CD4-positive, alpha-beta T cell treated with Interleukin-1 beta for 1 hour (primary cell): ENCODE measurements at places on chromosomes 2 and 18.

GRCh38 chr2:235332240-235332890 is 161.5 kb upstream of the AGAP1 start:
- no peak for DNase-seq

GRCh38 chr2:36611316-36611990 is 13.5 kb upstream of the FEZ2 start:
- no peak for DNase-seq

DNA sequence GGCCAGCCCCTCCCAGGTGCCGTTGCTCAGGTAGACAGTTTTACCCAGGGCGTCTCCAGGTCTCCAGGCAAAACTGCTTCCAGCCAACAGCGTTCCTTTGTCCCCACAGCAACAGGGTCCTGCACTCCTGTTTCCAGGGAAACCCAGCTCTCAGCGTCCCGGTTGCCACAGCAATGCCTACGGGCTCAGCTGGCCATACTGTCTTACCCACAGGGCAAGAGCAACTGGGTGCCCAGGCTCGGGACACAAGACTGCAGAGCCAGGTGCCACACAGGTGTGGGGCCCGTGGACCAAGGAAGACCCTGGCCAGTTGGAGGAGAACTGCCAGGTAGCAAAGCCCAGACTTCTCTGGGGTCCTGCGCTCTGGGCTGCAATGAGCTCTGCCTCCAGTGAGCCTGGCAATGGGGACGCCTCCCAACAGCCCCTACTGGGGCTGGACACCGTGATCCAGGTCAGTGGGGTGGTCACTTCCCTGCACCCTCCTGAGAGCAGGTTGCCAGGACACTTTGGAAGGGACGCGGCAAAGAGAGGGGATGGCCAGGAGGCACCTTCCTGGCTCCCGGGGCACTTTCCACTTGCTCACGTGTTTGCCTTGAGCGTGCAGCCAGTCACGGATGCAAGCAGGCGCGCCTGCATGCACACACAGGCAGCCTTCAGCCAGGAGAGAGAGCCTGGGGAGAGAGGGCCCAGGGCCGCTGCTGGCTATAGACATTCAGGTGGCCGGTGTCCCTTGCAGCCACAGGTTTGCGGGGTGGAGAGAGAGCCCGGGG is at the start of gene CROCC2:
Gene CROCC2 (plus strand): TSS at position 196 of the 770 bp plus-strand sequence. CDS start 178 bp downstream, at position 374.
- DNase-seq = no peak

- no peak for DNase-seq
These were observed 31.5 kb downstream of the EPB41L5 start for GRCh38 chr2:120044336-120044735.

- DNase-seq = no peak
These were observed 854.6 kb downstream of the RNF144A start for GRCh38 chr2:7771781-7772180.

GRCh38 chr2:43461453-43462073 is 134.3 kb downstream of the THADA start:
- no peak for DNase-seq

- DNase-seq = no peak
These were observed 178.5 kb downstream of the ACTR3 start for GRCh38 chr2:114068438-114068837.

- no peak for DNase-seq
These were observed 71.2 kb upstream of the ZNF236 start for GRCh38 chr18:76750917-76751890.

DNA sequence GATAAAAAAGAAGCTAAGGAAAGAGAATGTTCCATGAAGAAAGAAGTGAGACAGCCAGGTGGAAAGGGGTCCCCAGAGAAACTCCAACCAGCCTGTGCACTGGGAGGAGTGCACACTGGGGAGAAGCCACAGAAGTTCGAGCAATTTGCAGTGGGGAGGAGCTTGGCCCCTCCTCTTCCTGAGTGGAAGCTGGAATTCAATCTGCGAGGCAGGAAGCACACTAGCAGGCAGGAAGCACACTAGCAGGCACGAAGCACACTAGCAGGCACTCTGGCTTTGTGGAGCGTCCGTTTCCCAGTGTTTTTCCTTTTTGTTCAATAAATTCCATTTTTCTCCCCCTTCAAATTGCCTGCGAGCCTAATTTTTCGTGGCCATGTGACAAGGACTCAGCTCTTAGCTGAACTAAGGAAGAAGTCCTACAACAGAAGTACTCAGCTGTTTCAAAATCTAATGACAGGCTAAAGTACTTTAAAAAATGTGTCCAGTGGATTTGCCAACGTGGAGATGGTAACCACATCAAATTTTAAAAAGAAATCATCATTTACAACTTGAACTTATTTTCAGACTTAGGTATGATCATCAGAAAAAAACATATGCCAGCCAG is 21.4 kb upstream of the SPIRE1 start:
- DNase-seq = no peak

- no peak for DNase-seq
These were observed 719.7 kb upstream of the ACVR2A start for GRCh38 chr2:147125145-147125544.

DNA sequence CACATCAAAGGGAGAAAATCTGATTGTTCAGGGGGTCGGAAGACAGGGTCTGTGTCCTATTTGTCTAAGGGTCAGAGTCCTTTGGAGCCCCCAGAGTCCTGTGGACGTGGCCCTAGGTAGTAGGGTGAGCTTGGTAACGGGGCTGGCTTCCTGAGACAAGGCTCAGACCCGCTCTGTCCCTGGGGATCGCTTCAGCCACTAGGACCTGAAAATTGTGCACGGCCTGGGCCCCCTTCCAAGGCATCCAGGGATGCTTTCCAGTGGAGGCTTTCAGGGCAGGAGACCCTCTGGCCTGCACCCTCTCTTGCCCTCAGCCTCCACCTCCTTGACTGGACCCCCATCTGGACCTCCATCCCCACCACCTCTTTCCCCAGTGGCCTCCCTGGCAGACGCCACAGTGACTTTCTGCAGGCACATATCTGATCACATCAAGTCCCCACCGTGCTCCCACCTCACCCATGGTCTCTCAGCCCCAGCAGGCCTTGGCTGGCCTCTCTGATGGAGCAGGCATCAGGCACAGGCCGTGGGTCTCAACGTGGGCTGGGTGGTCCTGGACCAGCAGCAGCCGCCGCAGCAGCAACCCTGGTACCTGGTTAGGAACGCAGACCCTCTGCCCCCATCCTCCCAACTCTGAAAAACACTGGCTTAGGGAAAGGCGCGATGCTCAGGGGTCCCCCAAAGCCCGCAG is 3.8 kb downstream of the PROC start:
- no peak for DNase-seq

GRCh38 chr2:192155511-192156118 is 39.1 kb downstream of the TMEFF2 start:
- DNase-seq = no peak

DNA sequence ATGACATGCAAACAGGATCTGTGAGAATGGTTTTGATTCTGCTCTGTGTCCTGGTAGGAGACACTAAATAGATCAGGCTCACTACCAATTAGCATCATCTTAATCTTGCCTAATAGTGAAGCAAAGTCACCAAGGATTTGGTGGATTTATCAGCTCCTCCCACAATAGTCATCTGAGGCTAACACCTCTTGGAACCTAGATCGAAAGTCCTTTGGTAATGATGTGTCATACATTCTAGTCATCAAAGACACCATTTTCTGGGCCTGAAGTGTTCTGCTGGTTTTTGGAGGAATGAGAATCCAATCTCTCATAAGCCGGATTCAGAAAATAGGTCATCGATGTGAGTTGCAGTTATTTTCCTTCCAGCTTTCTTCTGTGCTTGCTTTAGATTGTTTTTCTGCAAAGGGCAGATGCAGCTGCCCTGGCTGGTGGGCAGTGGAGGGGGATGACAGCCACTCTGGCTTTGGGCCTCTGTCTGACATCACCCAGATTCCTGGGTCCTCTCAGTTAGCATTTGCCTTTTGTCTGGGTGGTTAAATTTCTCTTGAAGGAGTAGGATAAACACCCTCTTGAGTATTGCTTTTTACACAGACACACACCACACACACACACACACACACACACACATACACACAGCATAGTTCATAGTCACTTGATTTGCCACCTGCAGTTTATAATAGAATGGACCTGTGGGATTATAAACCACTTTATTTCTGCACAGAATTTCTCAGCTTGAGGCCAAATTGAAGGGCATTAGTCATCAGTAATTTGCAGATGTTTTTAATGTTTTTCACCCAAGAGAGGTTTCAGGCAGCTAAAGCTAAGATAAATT is at the start of gene MYO3B:
Gene MYO3B (plus strand): TSS at position 198 of the 832 bp plus-strand sequence. CDS start 141 bp downstream, at position 339.
- no peak for DNase-seq

GRCh38 chr18:44830581-44830980 is 149.9 kb downstream of the SETBP1 start:
- no peak for DNase-seq

GRCh38 chr2:22855761-22856184 is 529.2 kb upstream of the KLHL29 start:
- no peak for DNase-seq

GRCh38 chr2:163553601-163554000 is 182.2 kb downstream of the FIGN start:
- DNase-seq = no peak
